ENCODE measurements at places on chromosomes 13 and 19.

- DNase-seq, result no peak
These were observed 341.2 kb downstream of the HS6ST3 start for GRCh38 chr13:96431044-96431581.

DNA sequence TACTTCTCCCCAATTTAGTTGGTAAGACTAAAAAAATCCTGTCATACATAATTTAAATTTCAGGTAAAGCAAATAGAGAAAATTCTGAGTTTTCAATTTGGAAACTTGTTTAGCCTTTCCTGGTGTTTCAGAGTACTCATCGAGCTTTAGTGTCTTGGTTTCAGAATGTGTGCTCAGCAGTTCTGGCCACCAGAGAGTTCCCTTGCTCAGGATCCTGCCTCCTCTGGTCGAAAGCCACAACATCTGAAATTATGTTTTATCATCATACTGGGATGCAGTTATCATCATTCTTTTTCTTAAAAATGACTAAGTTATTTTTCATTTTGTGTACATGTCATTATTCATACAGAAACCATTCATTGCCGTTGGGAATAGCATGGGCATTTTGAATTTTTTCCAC, 263.2 kb upstream of the SPRY2 start:
- DNase-seq, result no peak

GRCh38 chr19:2578391-2578890, 102.5 kb downstream of the GADD45B start:
- no peak for DNase-seq

DNA sequence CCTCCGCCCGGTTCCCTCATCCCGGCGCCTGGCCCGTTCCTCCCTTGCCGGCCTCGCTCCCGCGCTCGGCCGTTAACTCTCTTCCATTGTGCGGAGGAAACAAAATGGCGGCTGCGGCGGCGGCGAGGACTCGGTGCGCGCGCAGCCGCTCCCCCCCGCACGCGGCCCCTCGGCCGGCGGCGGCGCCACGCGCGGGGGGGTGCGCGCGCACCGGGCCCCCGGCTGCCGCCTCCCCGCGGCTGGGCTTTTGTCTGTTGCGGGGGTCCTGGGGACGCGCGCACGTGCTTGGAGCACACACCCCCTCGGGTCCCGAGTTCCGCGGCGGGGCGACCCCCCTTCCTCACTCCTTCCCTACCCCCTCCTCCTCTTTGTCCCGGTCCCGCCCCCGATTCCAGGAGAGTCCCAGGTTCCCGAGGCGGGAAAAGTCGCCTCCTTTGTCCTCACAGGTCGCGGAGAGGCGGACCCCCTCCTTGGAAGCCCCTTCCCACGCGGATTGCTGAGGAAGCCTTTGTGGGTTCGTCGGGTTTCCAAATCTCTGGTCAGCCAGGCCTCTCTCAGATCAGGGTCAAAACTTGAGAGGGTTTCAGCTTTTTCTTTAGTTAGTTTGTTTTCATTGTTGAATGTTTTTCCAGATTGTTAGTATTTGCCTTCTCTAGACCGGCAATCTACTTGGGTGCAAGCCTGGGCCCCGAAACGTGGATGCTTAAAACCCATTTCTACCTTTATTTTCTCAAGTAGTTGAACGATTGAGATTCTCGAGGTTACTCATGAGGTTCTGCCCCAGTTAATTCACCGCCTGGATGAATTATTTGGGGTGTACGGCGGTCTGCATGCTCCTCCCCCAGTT, 687 bp downstream of the ILF3 start:
- DNase-seq, result peak; percentile 70

- no peak for DNase-seq
These were observed 18.2 kb downstream of the LRRC4B start for GRCh38 chr19:50549927-50550593.

DNA sequence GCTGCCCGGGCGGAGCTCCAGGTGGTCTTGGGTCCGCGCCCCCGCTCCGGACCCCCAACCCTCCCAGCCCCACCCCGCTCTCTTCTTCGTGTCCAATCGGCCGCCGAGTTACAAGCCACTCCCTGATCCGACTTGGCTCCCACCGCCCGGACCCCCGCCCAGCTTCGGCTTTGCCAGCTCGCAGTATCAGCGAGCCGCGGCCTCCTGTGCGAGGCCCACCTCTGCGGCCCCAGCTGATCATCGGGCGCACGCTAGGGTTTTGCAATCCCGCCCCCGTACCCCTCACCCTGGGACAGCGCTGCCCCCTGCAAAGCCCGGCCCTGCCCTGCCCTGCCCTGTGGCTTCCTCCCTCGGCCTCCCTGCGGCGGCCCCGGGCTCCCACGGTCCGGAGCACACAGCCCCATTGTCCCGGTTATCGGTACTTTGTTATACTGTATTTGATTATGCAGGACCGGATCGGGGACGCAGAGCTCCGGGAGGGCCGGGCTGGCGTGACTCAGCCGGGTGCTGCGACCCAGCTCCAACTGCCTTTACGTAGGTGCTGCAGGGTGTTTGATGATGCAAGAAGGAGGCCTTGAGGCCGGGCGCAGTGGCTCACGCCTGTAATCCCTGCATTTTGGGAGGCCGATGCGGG, 598 bp upstream of the LPAR2 start:
- no peak for DNase-seq

DNA sequence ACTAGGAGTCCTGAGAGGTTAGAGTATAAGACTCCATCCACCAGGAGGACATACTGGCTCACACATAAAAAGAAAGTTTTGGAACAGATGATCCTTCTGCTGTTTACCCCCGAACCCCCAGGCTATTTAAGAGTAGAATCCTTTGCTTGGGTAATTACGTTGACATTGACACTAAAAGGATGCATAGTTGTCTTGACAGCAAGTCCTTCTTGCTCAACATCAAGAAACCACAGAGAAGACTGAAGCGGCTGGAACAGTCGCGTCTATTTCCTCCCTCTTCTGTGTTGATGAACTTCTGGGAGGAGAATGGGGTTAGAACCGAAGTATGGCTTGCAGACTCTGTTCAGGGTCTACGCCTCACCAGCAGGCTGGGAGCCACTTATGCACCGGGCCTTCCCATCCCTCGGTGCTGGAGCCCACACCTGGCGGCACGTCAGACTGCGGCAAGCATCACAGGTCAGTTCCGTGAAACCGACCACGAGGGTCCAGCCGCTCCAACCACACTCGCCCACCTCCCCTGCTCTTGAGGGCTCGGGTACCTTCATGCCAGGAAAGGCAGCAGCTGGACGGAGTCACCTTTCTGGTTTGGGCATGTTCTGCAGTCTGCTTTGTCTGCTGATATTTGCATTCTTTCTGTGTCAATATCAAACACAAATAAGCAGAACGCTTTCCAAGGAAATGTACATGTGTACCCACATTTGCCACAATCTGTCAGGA, 42.4 kb upstream of the RANBP3 start:
- no peak for DNase-seq

GRCh38 chr13:100301418-100301817, 212.5 kb downstream of the PCCA start:
- DNase-seq, result no peak

- DNase-seq, result no peak
These were observed 46.1 kb upstream of the TUBGCP3 start for GRCh38 chr13:112634102-112634501.

GRCh38 chr19:48650974-48651682, 5.1 kb upstream of the CA11 start:
- no peak for DNase-seq

- no peak for DNase-seq
These were observed 9.2 kb upstream of the HS6ST3 start for GRCh38 chr13:96080676-96081075.

DNA sequence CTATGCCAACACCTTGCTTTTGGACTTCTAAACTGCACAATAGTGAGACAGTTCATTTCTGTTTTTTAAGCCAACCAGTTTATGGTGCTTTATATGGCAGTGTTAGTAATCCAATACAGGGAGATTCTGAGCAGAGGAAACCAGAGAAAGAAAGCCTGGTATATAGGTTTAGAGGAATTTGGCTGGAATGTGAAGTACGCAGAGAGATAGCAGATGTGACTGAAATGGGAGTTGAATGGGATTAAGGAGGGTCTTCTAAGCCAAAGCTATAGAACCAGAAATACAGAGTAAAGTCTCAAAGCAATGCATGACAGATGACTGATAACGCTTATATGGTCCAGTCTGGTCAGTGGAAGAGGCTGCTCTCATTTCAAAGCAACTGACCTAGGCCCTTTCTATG, 453.7 kb downstream of the GPC6 start:
- no peak for DNase-seq

DNA sequence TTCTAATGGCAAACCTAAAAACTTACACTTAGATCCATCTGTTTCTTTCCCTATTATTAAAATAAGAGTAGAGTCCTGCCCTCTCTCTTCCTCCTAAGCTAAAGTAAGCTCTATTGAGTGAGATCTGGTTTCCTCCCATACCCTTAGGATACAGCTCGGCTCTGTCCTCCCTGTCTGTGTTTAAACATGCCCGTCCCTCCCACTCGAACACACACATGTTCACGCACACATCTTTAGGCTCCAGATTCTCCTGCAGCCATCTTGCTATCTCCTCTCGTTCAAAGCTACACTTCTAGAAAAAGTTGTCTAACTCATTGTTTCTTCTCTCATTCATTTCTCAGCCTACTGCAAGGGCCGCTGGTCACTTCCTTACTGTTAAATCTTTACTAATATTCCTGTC, 15.1 kb upstream of the CEBPG start:
- no peak for DNase-seq
